Activated CD8-positive, alpha-beta memory T cell treated with anti-CD3 and anti-CD28 coated beads, Interleukin-2, amount 10 ng/mL, durations not matched to agents 7 days and 5 days (primary cell): ENCODE measurements at places on chromosomes 7 and 10. TPM values are rescaled to one million over a fixed set of nuclear protein-coding genes. Genes with fewer than 3 reads are reported as not detected.
A peak's percentile ranks its signal among the peaks of the same experiment; 100 is the strongest.

The FGFR2 gene
- not detected for total RNA-seq

The LIPK gene
- not detected for total RNA-seq

The CALML5 gene
- not detected for total RNA-seq

The HTR7 gene
- not detected for total RNA-seq

DNA sequence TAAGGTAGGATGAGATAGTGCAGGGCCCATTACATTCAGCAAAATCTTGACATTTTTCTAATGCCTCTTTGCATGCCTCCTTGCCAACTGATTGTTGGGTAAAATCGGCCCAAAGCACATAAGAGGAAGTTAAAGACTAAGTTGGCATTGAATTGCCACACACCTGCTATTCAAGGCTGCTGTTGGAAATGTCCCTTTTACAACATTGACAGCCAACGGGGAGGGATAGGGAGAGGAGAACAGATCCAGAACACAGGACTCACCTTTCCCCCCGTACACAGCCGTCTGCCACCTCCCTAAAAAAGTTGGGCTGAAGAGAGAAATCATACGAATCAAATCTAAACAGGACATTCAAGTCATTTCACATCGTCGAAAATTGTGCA lies 695 bp downstream of the FAM237B start:
- no peak for DNase-seq
- no peaks in the 10 kb centered on the region for H3K36me3 ChIP-seq
- peaks cover 58% of the 10 kb centered on the region for H3K27me3 ChIP-seq
- no peak overlapping the region for H3K27ac ChIP-seq
- no peak overlapping the region for H3K4me3 ChIP-seq

DNA sequence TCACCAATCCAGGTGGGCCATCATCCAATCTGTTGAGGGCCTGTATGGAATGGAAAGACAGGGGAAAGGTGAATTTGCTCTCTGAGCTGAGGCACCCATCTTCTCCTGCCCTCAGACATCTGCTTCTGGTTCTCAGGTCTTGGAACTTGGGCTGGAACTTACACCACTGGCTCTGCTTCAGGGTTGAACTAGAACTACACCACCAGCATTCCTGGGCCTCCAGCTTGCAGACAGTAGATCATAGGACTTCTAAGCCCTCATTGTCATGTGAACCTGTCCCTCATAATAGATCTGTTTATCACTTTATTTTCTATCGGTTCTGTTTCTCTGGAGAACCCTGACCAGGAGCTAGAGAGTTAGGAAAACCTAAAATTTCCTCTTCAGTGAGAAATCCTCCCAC lies 233.5 kb downstream of the CREB5 start:
- H3K4me3 ChIP-seq, result no peak overlapping the region
- H3K27me3 ChIP-seq, result no peaks in the 10 kb centered on the region
- no peaks in the 10 kb centered on the region for H3K4me1 ChIP-seq
- no peaks in the 10 kb centered on the region for H3K36me3 ChIP-seq
- H3K27ac ChIP-seq, result no peak overlapping the region

DNA sequence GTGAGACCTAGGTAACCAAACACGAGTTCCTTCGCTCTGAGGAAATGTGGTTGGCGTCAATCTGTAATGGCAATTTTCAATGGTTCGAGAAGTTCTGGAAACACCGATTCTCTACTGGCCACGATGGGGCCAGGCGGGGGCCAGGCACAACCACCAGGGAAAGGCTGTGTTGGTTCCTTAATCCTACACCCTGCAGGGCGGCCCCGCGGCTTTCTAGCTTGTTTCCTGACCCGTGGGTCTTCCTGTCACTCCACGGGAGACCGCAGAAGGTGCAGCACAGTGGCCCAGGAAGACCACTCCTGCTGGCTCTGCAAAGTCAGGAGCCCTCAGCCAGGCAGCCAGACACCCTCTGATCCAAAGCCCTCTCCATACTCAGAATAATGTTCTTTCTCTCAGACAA lies 113.4 kb downstream of the FGFR2 start:
- no peaks in the 10 kb centered on the region for H3K36me3 ChIP-seq
- H3K4me1 ChIP-seq, result no peaks in the 10 kb centered on the region
- no peak overlapping the region for H3K27ac ChIP-seq
- H3K4me3 ChIP-seq, result no peak overlapping the region

DNA sequence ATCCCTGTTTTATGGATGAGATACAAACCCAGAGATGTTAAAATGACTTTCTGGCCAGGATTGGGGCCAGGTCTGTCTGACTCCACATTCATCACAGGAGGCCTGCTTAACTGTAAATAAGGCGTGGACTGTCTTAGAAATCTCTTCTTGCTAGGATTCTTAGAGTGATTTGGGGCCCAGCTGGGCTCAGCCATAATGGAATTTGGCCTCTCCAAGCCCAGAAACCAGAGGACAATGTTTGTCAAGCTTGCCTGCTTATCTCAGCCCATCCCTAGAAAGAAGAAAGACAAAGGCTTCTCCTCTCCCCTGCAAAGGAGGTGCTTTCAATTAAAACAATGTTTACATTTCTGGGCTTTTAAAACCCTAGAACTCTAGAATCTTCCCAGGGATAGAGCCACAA lies 2.9 kb downstream of the HABP2 start:
- H3K36me3 ChIP-seq, result no peaks in the 10 kb centered on the region
- no peak for DNase-seq
- peaks cover 20% of the 10 kb centered on the region for H3K4me1 ChIP-seq
- no peak overlapping the region for H3K27ac ChIP-seq

DNA sequence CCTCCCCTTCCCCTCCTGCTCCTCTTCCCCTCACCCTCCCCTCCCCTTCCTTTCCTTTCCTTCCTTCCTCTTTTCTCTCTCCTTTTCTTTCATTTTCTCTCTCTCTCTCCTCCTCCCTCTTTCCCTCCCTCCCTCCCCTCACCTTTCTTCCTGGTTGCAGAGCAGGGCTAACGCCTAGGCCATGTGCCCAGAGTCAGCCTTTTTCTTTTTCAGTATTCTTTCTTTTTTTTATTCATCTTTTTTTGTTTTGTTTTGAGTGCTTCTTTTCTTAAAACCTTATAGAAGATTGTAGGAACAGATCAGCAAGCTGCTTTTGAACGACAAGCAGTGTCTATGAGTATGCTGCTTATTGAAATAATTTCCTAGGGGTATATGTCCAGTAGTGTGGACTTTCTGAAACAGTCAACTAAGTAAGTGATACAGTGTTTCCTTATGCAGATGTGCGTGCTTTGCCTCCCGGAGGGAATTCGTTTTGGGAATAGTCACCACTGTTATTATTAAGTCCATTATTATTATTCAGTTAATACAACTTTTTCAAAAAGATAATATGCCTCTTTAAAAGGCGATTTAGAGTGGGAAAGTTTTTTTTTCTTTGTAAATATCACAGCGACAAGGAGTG lies 219.2 kb downstream of the CAMK1D start:
- H3K4me1 ChIP-seq, result peaks cover 13% of the 10 kb centered on the region
- DNase-seq, result no peak
- H3K27ac ChIP-seq, result peak overlapping the region; percentile 29
- no peak overlapping the region for H3K4me3 ChIP-seq
- no peaks in the 10 kb centered on the region for H3K27me3 ChIP-seq

DNA sequence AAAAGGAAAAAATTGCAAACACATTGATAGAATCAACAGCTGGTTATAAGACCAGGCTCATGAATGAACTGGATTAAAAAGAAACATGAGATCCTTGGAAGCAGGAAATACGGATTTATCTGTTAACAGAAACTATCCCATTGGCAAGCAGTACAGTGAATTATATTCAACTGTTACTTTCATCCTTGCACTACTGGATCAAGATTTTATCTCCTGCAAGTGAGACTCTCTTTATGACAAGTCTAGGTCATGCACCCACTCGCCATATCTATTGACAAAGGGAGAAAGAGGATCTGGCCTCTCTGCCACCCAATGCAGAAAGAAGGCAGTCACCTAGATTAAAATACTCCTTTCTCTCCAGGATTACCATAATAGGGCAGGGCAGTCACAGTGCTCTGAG lies 41.4 kb downstream of the CSTF2T start:
- no peak overlapping the region for H3K4me3 ChIP-seq
- H3K27ac ChIP-seq, result no peak overlapping the region
- no peaks in the 10 kb centered on the region for H3K36me3 ChIP-seq
- no peak for DNase-seq

GRCh38 chr7:20799566-20800366 lies 13.1 kb upstream of the SP8 start:
- peaks cover 45% of the 10 kb centered on the region for H3K27me3 ChIP-seq
- no peak for DNase-seq
- no peak overlapping the region for H3K4me3 ChIP-seq
- no peaks in the 10 kb centered on the region for H3K36me3 ChIP-seq

GRCh38 chr7:684416-684815 lies 42.1 kb upstream of the DNAAF5 start:
- H3K27ac ChIP-seq, result no peak overlapping the region
- H3K4me3 ChIP-seq, result no peak overlapping the region
- H3K27me3 ChIP-seq, result no peaks in the 10 kb centered on the region
- DNase-seq, result no peak
- H3K4me1 ChIP-seq, result no peaks in the 10 kb centered on the region

- H3K36me3 ChIP-seq, result no peaks in the 10 kb centered on the region
- no peak for DNase-seq
- no peaks in the 10 kb centered on the region for H3K4me1 ChIP-seq
Observed at GRCh38 chr10:123781956-123782500, 109.6 kb downstream of the CPXM2 start.

DNA sequence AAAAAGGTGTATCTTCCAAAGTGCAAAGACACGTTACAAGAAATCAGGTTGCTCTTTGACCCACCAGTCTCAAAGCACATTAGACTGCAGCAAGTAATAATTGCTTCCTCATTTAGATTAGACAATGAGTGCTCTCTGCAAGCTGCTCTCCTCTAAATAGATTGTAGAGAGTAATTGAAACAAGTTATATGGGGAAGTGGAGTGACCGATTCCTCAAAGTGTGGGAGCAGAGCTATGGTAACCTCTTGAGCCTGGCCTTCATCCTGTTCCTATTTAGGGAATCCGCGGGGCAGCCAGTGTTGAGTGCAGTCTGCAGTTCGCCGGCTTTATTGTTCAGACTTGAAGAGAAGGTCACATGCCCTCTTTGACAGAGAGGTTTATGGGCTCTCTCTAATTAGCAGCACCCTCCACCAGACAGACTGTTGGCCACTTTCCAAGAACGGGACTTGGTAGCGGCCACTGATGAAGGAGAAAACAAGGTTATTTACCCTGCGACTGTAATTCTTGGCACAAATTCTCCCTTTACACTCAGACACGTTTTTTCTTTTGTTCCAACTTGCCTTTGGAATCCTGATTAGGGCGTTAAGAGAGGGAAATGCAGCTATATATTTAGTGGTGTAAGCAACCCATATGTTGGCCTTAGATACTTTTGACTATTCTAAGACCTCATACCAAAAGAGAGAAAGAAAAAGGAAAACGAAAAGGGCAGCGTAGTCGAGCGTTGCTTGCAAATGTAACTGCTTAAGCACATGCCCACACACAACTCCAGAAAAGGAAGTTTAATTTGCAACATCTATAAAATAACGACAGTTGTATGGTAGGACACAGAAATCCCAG lies 107.5 kb downstream of the REEP3 start:
- H3K4me3 ChIP-seq, result peak overlapping the region; percentile 89
- peak overlapping the region; percentile 90 for H3K27ac ChIP-seq
- peaks cover 8% of the 10 kb centered on the region for H3K27me3 ChIP-seq
- no peak for DNase-seq

GRCh38 chr10:44949915-44950314 lies 9.7 kb upstream of the RASSF4 start:
- H3K4me1 ChIP-seq, result no peaks in the 10 kb centered on the region
- no peak overlapping the region for H3K27ac ChIP-seq
- H3K36me3 ChIP-seq, result peaks cover 2% of the 10 kb centered on the region
- H3K4me3 ChIP-seq, result no peak overlapping the region
- H3K27me3 ChIP-seq, result peaks cover 2% of the 10 kb centered on the region

DNA sequence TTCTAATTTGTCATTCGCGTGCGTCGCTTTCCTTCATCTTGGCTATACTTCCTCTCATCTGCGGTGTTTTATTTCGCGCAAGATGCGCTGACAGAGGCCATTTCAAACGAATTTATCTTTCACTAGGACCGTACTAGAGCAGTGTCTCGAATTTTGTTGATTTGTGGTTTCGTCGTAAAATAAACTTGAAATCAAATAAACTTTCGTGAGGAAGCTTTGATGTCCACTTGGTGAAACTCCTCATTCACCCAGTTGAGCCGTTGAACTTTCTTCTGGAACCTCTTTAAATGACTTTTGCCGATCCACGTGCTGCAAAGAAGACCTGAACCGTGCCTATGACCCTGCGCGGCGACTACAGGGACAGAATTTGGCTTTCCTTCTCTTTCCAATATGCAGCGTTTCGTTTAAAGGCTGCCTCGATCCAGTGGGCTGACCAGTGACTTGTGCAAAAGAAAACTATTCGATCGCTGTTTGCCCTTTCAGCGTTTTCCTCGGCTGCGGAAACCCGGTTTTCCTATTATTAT lies 163.9 kb upstream of the PPP1R3A start:
- peak; percentile 41 for DNase-seq
- H3K27ac ChIP-seq, result no peak overlapping the region
- peaks cover 78% of the 10 kb centered on the region for H3K27me3 ChIP-seq
- peaks cover 42% of the 10 kb centered on the region for H3K4me1 ChIP-seq
- H3K36me3 ChIP-seq, result peaks cover 1% of the 10 kb centered on the region

DNA sequence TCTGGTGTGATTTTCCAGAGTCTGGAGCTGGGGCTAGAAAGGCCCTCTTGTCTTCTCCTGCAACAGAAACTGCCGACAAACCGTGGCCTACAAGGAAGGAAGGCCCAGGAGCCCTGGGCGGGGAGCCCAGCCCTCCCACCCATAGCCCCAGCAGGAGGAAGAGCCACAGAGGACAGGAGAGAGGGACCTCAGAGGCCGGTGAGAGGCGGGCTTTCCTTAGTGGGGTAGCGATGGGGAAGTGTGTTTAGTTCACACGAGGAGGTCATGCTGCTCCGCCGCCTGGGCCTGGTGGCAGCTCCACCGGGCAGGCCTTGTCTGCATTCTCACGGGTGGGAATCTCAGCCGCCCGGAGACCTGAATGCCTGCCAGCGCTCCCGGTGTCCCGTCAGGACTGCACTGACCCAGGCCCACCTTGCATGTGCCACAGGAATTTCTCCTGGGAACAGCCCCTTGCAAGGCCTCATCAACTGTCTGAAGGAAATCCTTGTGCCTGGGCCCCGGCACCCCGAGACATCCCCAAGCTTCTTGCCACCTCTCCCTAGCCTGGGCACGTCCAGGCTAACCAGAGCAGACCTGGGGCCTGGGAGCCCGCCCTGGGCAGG lies 50.9 kb downstream of the ZNF467 start:
- H3K4me1 ChIP-seq, result peaks cover 4% of the 10 kb centered on the region
- no peak overlapping the region for H3K4me3 ChIP-seq
- H3K27me3 ChIP-seq, result no peaks in the 10 kb centered on the region
- H3K27ac ChIP-seq, result no peak overlapping the region
